ENCODE measurements at places on chromosomes 12 and 14.
A peak's percentile ranks its signal among the peaks of the same experiment; 100 is the strongest.

DNA sequence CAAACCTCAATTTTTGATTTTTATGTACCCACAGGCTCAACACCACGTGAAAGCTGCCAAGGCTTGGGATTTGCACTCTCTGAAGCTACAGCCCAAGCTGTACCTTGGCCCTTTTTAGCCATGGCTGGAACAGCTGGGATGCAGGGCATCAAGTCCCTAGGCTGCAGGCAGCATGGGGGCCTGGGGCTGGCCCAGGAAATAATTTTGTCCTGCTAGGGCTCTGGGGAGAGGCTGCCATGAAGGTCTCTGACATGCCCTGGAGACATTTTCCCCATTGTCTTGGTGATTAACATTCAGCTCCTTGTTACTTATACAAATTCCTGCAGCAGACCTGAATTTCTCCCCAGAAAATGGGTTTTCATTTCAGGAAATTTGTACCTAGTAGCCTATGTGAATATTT lies 103.7 kb downstream of the SCAF11 start:
- no peak for DNase-seq

- no peak for DNase-seq
Observed at GRCh38 chr14:50676814-50677516, 8.9 kb upstream of the SAV1 start.

GRCh38 chr14:72186523-72186922 lies 254.3 kb downstream of the RGS6 start:
- DNase-seq = no peak

GRCh38 chr12:128056136-128056801 lies 210.7 kb upstream of the TMEM132C start:
- no peak for DNase-seq

- DNase-seq = no peak
Observed at GRCh38 chr12:103331643-103332042, 164.1 kb downstream of the C12orf42 start.

DNA sequence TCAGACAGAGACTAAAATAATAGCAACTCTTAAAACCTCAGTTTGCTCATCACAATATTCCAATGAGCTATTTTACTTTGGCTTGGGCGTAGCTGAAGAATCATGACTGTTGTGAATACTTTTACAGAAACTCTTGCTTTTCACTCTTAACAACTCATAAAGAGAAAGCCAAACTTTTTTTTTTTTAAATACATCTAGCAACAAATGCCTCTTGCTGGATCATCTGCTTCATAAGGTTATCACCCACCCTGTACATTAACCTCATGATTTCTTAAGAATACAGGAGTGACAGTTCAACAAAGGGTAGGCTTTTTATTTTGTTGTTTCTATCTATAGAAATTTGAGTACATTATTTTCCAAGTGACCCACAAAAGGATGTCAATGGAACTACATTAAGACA lies 307.4 kb upstream of the DDHD1 start:
- DNase-seq = no peak

DNA sequence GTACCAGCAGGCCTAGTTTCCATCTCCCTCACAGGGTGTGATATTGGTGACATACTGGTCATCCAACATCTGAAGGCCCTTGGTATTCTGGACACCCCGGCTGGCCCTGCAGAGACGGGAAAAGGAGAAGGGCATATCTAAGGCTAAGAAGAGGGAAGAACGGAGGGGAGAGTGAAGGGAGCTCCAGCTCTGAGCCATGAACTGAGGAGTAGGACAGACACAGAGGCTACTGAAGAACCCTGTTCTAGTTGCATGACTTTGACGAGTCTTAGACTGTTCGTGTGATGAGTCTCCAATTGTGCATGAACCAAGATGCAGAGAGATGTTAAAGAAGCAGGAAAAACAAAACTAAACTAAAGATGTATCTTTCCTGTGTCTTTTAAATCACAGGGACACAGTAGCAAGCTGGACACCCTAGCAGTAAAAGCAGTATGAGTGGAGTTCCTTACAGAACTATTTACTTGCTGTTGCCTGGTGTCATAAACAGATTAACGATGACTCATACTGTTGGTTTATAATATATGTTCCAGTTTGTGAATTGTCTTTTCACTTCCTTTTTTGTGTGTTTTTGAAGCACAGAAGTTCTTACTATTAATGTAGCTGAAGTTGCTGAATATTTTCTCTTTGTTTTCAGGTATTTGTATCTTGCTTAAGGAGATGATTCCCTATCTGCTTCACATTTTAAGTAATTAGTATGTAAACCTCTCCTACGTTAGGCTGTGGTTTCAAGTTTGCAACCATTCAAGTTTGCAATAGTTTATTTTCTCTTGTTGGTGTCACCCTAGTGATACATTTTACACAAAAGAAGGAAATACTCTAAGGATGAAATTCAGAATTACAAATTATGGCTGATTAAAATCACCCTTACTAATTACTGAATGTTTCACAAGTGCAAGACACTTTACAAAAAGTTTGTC lies 15.7 kb downstream of the FAR2 start:
- peak; percentile 55 for DNase-seq

GRCh38 chr14:99784508-99784907 lies 8.7 kb upstream of the EML1 start:
- no peak for DNase-seq

DNA sequence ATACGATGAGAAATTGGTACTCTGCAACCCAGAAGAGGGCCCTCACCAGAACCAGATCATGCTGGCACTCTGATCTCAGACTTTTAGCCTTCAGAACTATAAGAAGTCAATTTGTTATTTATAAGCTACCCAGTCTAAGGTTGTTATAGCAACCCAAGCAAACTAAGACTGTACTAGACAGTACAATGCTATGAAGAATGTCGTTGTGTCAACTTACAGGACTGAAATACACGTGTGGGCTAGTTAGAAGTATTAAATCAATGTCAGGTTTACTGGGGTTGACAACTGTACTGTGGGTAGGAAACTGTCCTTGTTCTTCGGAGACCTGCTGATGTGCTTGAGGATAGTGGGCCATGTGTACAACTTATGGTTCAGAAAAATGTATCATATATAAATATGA lies 19.7 kb downstream of the DUSP16 start:
- no peak for DNase-seq

GRCh38 chr12:128178565-128178964 lies 88.4 kb upstream of the TMEM132C start:
- no peak for DNase-seq

GRCh38 chr12:52151153-52151836 lies 40.5 kb downstream of the KRT80 start:
- DNase-seq = no peak

DNA sequence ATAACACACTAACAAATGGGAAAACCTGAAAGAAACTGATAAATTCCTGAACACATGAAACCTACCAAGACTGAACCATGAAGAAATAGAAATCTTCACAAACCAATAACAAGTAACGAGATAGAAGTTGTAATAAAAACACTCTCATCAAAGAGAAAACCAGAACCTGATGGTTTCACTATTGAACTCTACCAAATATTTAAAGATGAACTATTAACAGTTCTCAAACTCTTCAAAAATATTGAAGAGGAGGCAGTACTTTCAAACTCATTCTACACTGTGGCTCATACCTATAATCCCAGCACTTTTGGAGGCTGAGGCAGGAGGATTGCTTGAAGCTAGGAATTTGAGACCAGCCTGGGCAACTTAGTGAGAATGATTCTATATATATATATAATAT lies 48.4 kb upstream of the TMTC2 start:
- no peak for DNase-seq
